ENCODE measurements at places on chromosomes 5 and 9.
A peak's percentile ranks its signal among the peaks of the same experiment; 100 is the strongest.

- H3K27ac ChIP-seq = no peak overlapping the region
- peaks cover 7% of the 10 kb centered on the region for H3K4me1 ChIP-seq
- no peak overlapping the region for H3K4me3 ChIP-seq
Observed at GRCh38 chr5:36417221-36417620, 115.5 kb upstream of the RANBP3L start.

GRCh38 chr9:114717908-114718486, 36.0 kb upstream of the TEX48 start:
- H3K27me3 ChIP-seq = peaks cover 2% of the 10 kb centered on the region
- peaks cover 56% of the 10 kb centered on the region for H3K4me1 ChIP-seq
- H3K4me3 ChIP-seq = no peak overlapping the region

GRCh38 chr9:84573083-84573482, 96.4 kb upstream of the NTRK2 start:
- no peak for DNase-seq
- H3K36me3 ChIP-seq = no peaks in the 10 kb centered on the region
- peaks cover 13% of the 10 kb centered on the region for H3K27me3 ChIP-seq

DNA sequence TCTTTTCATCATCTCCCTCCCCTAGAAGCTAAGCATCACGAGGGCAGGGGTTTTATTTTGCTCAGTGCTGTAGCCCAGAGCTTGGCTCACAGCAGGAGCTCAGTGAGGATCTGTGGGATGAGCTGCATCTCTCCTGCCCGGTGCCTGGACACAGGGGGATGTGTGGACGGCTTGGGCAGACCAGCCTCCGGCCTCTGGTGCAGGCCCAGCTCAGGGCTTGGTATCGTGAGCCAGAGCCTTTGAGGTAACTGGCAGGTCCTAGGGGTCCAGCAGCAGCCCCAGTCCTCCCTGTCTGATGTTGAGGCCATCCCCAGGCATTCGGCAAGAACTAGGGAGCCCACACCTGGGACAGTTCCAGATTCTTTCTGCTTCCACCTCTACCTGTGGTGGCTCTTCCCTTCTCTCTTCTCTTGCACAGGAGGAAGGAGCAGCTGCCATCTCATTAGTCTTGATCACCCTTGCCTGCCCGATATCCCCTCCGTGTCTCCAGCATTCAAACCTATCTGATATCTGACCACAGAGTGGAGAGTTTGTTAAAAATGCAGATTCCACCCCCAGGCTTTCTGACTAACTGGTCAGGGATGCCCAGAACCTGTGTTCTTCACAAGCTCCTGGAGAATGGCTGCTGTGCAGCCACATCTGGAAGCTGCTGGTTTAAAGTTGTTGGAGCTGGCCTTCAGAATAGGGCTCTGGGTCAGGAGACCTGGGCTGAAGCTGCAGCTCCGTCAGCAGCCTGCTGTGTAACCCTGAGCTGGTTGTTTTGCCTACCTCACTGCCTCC, 7.9 kb upstream of the SLC6A7 start:
- H3K36me3 ChIP-seq = no peaks in the 10 kb centered on the region
- H3K4me3 ChIP-seq = no peak overlapping the region
- H3K27me3 ChIP-seq = peaks cover 4% of the 10 kb centered on the region
- H3K27ac ChIP-seq = no peak overlapping the region
- no peak for DNase-seq
- no peaks in the 10 kb centered on the region for H3K4me1 ChIP-seq

GRCh38 chr9:107707428-107707837, 217.9 kb upstream of the KLF4 start:
- H3K4me1 ChIP-seq = no peaks in the 10 kb centered on the region
- H3K4me3 ChIP-seq = no peak overlapping the region
- DNase-seq = no peak
- H3K27ac ChIP-seq = no peak overlapping the region
- no peaks in the 10 kb centered on the region for H3K27me3 ChIP-seq

DNA sequence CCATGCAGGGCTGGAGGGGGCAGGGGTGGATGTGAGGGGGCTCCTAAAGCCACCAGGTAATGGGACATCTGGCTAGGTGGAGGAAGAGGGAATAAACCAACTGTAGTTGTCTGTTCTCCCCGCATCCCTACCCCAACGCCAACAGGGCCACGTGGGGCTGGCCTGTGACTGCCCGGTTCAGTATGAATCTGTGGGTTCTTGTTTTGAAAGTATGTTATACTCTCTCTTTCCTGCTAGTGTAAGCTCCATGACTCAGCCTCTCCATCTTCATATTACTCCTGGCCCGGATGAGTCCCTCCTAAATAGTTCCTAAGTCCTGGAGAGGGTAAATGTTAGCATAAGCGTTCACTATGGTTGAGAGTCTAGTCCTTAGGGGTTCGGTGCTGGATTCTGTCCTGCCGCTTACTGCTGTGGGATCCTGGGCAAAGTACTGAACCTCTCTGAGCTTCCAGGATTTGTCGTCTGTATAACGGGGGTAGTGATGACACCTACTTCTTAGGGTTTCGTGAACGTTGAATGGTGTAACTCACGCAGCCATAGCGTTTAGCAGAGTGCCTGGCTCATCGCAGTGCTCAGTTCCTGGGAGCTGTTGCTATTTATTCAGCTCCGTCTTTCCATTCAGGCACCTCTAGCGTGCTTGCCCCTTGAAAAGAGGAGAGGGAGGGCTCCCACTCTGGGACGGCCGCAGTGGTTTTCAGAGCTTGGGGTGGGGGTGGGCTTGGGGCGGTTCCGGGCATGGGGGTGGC, 28.8 kb downstream of the LHX2 start:
- peak; percentile 47 for DNase-seq
- H3K27ac ChIP-seq = peak overlapping the region; percentile 56
- peaks cover 60% of the 10 kb centered on the region for H3K27me3 ChIP-seq

- no peak for DNase-seq
- H3K27ac ChIP-seq = no peak overlapping the region
- peaks cover 3% of the 10 kb centered on the region for H3K27me3 ChIP-seq
Observed at GRCh38 chr5:89059274-89059673, 176.3 kb upstream of the MEF2C start.

- no peak for DNase-seq
- H3K4me1 ChIP-seq = no peaks in the 10 kb centered on the region
- no peaks in the 10 kb centered on the region for H3K36me3 ChIP-seq
- no peak overlapping the region for H3K27ac ChIP-seq
- H3K27me3 ChIP-seq = no peaks in the 10 kb centered on the region
Observed at GRCh38 chr5:124795829-124796228, 49.4 kb upstream of the ZNF608 start.

- H3K27ac ChIP-seq = no peak overlapping the region
- H3K4me3 ChIP-seq = no peak overlapping the region
- peaks cover 9% of the 10 kb centered on the region for H3K27me3 ChIP-seq
- peaks cover 9% of the 10 kb centered on the region for H3K4me1 ChIP-seq
- no peak for DNase-seq
Observed at GRCh38 chr5:103255691-103256090, 2.9 kb upstream of the MACIR start.

DNA sequence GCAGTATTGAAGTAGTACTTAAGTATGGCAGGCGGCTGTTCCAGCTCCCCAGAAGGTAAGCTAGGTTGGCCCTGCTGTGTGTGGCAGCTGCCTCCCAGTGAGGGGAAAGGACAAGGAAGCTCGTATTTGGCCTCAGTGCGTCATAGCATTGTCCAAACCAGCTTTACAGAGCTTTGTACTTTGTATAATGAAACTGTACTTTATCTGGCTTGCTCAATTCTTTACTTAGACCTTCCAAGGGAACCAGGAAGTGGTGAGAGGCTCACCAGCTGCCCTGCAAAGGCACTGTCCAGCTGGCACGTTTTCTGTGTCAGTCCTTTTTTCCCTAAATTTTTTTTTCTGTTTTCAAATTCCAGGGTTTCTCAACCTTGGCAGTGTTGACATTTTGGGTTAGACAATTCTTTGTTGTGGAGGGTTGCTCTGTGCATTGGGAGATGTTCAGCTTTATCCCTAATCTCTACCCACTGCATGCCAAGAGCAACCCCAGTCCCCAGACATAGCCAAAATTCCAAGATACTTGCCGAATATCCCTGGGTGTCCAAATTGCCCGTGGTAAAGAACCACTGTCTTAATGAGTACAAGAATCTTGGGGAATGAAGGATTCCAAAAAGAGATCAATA, 474.5 kb downstream of the LRRC70 start:
- no peak overlapping the region for H3K4me3 ChIP-seq
- DNase-seq = no peak
- no peaks in the 10 kb centered on the region for H3K27me3 ChIP-seq
- no peak overlapping the region for H3K27ac ChIP-seq
- no peaks in the 10 kb centered on the region for H3K36me3 ChIP-seq

DNA sequence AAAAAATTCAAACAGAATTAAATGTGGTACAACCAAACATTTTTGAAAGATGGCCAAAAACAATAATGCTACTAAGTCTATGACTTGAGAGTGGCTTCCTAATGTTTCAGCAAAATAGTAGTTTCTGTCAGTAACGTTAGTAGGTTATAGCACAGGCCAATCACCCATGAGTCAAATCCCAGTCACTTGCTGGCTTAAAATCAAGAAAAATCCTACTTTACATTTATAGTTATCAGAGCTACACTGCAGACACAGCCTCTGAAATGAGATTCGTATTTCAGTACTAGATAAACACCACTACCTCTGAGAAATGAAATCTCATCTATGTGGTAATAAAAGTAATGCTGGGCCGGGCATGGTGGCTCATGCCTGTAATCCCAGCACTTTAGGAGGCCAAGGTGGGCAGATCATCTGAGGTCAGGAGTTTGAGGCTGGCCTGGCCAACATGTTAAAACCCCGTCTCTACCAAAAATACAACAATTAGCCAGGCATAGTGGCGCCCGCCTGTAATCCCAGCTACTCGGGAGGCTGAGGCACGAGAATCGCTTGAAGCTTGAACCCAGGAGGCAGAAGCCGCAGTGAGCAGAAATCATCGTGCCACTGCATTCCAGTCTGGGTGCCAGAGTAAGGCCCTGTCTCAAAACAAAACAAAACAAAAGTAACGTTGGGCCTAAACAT, 6.1 kb downstream of the ZDHHC21 start:
- peaks cover 21% of the 10 kb centered on the region for H3K4me1 ChIP-seq
- H3K36me3 ChIP-seq = peaks cover 31% of the 10 kb centered on the region
- no peak overlapping the region for H3K4me3 ChIP-seq
- no peak overlapping the region for H3K27ac ChIP-seq

DNA sequence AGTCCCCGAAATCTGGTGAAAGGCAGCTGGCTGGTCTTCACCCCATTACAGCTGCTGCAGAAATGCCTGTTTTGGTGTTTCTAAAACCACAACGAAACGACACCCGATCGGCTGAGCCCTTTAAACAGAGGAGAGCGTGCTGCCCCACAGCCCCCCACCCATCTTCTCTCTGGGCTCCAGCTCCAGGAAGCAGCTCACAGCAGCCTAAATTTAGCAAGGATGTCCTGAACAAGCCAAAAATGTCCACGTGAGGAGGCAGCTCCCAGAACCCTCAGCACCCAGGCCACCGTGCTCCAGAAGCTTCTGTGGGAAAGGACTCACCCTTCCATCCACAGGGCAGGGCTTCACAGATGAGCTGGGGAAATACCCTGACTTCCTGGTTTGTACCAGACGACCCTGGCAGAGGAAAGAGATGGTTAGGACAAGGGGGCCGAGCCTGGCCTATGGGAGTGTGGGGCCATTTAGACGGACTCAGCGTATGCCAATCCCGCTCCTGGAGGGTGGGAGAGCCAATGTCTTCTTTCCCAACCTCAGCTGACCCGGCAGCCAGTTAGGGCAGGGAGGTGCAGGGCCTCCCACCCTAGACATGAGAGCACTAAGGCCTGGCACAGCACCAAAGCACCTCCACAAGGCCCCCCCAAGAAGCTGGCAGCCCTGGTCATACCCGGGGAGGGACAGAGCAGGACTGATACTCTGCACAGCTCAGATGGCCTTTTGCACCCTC, 39.1 kb upstream of the SARDH start:
- peaks cover 11% of the 10 kb centered on the region for H3K36me3 ChIP-seq
- no peak overlapping the region for H3K27ac ChIP-seq
- DNase-seq = no peak
- H3K4me1 ChIP-seq = no peaks in the 10 kb centered on the region
- no peak overlapping the region for H3K4me3 ChIP-seq

- H3K36me3 ChIP-seq = no peaks in the 10 kb centered on the region
- H3K4me1 ChIP-seq = no peaks in the 10 kb centered on the region
- no peaks in the 10 kb centered on the region for H3K27me3 ChIP-seq
- no peak overlapping the region for H3K27ac ChIP-seq
- no peak for DNase-seq
Observed at GRCh38 chr5:94376672-94377345, 241.6 kb downstream of the KIAA0825 start.

DNA sequence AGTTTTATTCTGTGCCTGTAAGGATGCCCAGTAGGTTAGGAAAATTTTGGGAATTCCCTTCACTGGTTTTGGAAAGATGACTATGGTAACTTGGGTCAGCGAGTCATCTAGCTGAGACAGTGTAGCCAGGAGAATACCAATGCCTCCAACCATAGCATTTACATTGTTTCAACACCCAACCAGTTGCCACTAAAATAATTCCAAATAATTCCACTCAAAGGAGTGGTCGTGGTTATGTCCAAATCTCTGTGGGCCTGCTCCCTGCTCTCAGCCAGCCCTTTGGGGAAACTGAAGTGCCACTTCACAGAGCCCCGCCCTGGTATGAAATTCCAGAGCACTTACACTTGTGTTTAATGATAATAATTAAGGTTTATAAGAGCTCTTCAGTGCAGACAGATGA, 310.5 kb downstream of the PLK2 start:
- H3K27ac ChIP-seq = no peak overlapping the region
- H3K27me3 ChIP-seq = peaks cover 11% of the 10 kb centered on the region
- no peaks in the 10 kb centered on the region for H3K36me3 ChIP-seq
- DNase-seq = no peak
- no peak overlapping the region for H3K4me3 ChIP-seq
- no peaks in the 10 kb centered on the region for H3K4me1 ChIP-seq

DNA sequence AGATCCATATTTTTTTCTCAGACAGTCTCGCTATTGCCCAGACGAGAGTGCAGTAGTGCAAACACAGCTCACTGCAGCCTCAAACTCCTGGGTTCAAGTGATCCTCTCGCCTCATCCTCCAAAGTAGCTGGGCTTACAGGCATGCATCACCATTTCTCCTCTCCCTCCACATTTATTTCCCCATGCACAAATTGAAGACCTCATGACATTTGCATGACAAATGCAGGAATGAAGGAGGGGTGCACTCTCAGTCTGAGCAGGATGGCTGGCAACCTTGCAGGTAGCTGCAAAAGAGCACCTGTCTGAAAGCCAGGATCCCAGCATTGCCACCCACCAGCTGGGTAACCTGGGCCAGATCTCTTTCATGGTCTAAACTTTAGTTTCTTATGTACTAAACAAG, 111.2 kb downstream of the SH3TC2 start:
- H3K4me1 ChIP-seq = no peaks in the 10 kb centered on the region
- no peak overlapping the region for H3K27ac ChIP-seq
- no peaks in the 10 kb centered on the region for H3K27me3 ChIP-seq
- no peak for DNase-seq
- no peak overlapping the region for H3K4me3 ChIP-seq

GRCh38 chr9:78097541-78097940, 65.9 kb upstream of the GNAQ start:
- no peak for DNase-seq
- H3K27ac ChIP-seq = no peak overlapping the region
- peaks cover 8% of the 10 kb centered on the region for H3K4me1 ChIP-seq
- no peaks in the 10 kb centered on the region for H3K27me3 ChIP-seq
- no peaks in the 10 kb centered on the region for H3K36me3 ChIP-seq
- H3K4me3 ChIP-seq = no peak overlapping the region

Data from activated CD4-positive, alpha-beta T cell treated with anti-CD3 and anti-CD28 coated beads for 36 hours (primary cell).